ENCODE measurements at places on chromosomes 3 and 15.

DNA sequence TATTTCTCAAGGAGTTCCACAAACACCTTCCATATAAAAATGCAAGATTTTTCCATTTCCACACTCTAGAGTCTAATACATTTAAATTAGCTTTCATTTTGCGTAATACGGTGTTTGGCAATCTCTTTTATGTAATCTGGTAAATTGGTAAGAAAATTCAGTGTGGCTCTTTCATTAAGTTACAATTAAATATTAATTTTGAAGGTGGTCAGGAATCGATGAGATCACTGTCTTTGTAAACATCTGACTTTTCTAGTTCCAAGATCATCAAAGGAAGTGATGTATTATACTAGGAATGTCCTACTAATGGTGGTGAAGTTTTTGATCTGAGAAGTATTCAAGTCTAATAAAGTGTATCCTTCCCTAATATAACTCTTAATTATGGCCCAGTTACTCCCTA lies 1.1 kb upstream of the UTS2B start:
- DNase-seq = no peak

DNA sequence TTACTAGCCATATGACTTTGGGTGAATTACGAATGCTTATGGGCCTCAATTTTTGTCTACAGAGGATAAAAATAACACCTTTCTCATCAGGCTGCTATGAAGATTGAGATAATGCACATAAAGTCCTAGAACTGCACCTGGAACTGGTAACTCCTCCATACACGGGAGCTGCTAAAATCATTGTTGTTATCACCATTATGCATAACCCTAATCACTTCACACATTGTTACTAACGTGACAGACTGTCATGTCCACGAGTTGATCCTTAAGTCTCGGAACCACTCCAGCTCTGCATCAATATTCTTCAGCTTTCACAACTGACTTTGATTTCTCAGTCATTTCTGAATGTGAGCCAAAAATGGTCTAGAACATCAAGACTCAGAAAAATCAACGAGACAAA lies 64.1 kb downstream of the RFTN1 start:
- DNase-seq = no peak

GRCh38 chr3:178480274-178480673 lies 56.0 kb upstream of the KCNMB2 start:
- no peak for DNase-seq

- no peak for DNase-seq
Observed at GRCh38 chr15:69344238-69344637, 45.5 kb downstream of the PAQR5 start.

- DNase-seq = no peak
Observed at GRCh38 chr3:9196020-9196419, 53.4 kb downstream of the SRGAP3 start.

- DNase-seq = no peak
Observed at GRCh38 chr3:148535001-148535400, 162.7 kb upstream of the AGTR1 start.

GRCh38 chr3:33278163-33278562 lies 921 bp downstream of the FBXL2 start:
- no peak for DNase-seq

DNA sequence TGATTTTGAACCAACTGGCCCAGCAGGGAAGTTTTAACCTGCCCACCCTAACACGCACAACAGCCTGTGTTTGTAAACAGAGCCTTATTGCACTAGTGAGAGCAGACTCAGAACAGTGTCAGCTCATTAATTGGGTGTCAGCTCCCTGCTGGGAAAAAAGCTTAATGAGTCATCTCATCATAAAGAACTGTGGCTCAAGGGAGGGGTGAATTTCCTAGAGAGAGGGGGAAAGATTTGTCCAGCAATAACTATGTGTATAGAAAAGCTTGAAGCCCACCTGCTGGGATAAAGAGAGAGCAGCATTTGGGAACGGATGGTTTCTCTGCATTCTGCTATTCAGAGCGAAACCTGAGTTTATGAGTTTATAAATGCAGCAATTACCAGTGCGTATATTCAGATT lies 48.9 kb upstream of the GMNC start:
- no peak for DNase-seq

DNA sequence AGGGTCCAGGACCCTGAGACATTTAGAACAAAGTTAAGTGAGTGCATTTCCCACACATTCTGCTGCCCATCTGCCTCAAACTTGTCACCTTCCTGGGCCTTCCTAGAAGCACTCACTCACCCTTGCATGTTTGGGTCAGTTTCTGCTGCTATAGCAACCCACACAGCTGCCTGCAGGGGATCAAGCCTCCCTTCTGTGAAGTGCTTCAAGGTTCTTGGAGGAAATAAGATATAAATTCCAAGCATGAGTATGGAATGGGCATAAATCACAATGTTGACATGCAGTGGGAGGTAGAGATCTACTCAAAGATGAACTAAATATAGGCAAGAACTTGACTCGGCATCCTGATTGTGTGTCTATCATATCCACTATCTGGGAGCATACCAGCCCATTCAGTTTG lies 140.4 kb downstream of the SLC9A9 start:
- no peak for DNase-seq

DNA sequence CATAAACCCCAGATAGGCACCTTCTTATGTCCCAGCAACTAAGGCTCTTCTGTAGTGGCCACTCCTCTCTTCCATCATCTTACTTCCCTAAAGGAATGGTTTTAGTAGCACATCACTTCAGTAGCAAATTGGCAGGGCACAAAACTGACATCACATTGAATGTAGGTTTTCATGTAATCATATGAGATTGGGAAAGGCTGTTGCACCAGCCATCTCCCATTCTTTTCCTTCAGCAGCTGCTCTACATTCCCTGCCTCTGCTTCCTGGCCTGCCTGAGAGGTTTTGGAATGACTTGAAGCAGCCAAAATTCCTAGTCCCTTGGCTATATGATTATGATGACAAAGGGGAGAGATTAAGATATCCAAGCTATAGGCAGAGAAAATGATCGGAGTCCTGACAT lies 36.5 kb downstream of the NSUN3 start:
- no peak for DNase-seq

GRCh38 chr3:11736136-11736833 lies 92.6 kb upstream of the VGLL4 start:
- DNase-seq = no peak
